ENCODE measurements at places on chromosomes 13 and 19. TPM values are rescaled to one million over a fixed set of nuclear protein-coding genes. Genes with fewer than 3 reads are reported as not detected.

Gene FRY
- polyA plus RNA-seq, result 53.1 TPM

Gene NLRP7
- polyA plus RNA-seq, result not detected

DNA sequence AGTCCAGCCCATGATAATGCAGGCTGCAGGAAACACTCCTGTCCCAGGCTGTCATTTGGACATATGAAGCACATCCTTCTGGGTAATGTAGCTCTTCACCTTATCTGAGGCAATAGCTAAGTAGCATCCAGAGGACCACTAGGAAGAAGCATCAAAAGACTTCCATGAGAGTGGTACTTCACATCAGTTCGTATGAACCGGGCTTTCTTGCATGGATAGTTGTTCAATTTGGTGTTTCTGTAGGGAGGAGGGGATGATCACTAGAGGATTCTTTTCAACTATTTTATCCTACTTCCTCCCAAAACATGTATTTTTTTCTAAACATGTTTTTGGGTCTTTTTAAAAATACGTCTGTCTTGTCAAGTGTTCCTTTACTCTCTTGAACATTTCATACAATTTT is 12.9 kb downstream of the ZNF302 start:
- no peak for DNase-seq

DNA sequence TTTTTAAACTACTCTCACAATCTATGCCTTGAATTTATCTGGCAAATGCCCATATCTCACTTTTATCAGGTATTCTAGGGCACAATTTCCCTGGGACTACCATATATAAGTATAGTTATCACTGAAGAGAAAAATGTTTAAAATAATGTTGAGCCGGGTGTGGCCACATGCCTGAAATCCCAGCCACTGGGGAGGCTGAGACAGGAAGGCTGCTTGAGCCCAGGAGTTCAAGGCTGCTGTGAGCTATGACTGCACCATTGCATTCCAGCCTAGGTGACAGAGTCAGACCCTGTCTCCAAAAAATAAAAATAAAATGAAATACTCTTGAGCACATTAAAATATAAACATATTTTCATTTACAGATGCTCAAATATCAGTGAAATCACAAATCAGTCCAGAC is 4.1 kb downstream of the KATNAL1 start:
- no peak for DNase-seq

DNA sequence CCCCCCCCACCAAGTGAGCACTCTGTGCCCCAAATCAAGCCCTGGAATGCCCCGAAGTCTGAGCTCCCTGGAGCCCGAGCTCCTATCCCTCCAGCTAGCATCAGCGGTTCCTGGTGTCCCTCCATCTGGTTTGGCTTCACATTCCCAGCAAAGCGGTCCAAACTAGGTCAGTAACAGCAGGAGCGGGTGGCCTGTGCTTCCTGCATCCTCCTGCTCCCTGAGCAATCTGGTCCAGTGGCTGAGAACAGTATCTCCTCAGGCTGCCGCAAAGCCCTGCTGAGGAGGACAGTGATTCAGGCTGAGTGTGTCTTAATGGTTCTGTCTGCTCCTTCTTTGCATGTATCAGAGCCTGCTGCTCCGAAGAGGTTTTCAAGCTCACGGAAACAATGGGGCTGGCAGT is 25.9 kb downstream of the RASL11A start:
- no peak for DNase-seq

GRCh38 chr13:98457053-98457452 is 119.9 kb downstream of the STK24 start:
- no peak for DNase-seq

All from forelimb muscle (tissue), 1 donor.